ENCODE measurements at places on chromosomes 16 and 17. TPM values are rescaled to one million over a fixed set of nuclear protein-coding genes. Genes with fewer than 3 reads are reported as not detected.

ENPP7 gene
- not detected for total RNA-seq

DNA sequence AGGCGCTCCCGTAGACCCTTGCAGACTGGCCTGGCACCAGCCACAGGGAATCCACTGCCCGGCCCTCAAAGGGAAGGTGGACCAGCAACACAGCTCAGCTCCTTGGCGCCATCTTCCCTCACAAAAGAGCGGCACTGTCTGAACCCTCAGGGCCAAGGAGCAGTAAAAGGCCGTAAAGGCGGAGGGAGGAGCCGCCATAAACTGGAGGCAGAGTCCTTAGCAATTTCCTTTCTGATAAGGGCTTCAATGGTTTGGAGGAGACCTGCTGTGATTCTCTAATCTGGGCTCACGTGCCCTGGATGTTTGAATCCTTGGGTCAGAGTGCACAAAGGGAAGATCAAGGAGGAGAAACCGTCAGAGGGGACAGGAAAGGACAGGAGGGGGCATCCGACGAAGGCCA is 15.5 kb upstream of the AXIN2 start:
- DNase-seq: no peak

PROCA1 gene
- 1.2 TPM for total RNA-seq

- DNase-seq: no peak
Measured at GRCh38 chr17:57329380-57330214, 73.3 kb downstream of the MSI2 start.

DNA sequence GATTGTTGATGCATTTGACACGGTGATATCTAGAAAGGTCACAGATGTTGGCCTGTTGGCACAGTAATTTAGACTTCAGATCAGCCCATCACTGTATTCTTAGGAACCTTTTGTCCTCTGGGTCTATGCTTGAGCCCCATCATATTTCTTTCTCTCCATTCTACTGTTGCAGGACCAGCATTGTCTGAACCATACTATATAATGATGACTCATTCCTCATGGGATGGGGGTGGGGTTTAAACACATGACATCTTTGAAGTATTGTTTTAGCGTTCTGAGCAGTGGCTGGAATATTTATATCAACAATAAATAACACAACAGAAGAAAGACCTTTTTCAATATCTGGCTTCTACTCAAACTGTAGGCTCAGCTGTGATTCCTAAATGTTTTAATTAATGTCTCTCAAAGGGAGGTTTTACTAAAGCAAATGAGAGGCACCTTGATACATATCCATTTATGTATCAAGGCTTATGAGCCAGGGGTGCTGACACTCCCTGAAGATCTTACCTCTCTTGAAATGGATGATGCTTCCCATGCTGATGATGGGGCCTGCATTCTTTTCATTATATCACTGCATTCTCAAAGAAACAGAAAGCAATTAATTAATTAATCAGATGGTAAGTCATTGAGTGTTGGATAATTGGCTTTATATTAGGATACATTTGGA is 379.0 kb upstream of the GOT2 start:
- DNase-seq: no peak

DNA sequence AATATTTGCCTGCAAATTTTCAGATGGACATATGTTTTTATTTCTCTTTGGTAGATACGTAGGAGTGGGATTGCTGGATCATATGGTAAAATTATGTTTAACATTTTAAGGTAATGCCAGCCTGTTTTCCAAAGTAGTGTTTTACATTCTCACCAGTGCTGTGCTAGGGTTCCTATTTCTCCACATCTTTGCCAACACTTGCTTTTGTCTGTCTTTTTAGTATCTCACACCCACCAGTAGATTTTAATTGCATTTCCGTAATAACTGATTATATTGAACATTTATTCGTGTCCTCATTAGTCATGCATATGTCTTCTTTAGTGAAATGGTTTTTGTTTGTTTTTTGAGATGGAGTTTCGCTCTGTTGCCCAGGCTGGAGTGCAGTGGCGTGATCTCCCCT is 58.4 kb downstream of the MRTFB start:
- no peak for DNase-seq

DNA sequence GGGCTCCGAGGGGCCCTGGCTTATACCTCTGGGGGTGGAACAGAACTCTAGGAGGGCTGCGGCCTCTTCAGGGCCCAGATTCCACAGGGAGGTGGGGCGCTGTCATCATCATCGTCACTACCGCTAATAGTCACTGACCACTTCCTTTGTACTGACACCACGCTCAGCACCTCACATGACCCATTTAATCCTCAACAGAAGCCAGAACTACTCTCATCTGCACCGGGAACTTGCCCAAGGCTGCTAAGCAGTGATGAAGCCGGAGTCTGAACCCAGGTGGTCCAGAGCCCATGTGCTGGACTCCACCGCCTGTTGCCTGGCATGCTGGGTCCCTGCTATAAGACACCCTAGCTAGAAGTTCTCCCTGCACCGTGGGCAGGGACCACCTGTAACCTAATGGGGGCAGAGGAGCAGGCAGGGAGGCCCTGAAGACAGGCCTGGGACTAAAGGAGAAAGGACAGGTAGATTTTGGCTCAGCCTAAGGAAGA is 12.0 kb downstream of the UNC13D start:
- no peak for DNase-seq

GRCh38 chr17:9916108-9916507 is 11.0 kb upstream of the RCVRN start:
- DNase-seq: no peak

ITGAX gene
- 15.2 TPM for total RNA-seq

DNA sequence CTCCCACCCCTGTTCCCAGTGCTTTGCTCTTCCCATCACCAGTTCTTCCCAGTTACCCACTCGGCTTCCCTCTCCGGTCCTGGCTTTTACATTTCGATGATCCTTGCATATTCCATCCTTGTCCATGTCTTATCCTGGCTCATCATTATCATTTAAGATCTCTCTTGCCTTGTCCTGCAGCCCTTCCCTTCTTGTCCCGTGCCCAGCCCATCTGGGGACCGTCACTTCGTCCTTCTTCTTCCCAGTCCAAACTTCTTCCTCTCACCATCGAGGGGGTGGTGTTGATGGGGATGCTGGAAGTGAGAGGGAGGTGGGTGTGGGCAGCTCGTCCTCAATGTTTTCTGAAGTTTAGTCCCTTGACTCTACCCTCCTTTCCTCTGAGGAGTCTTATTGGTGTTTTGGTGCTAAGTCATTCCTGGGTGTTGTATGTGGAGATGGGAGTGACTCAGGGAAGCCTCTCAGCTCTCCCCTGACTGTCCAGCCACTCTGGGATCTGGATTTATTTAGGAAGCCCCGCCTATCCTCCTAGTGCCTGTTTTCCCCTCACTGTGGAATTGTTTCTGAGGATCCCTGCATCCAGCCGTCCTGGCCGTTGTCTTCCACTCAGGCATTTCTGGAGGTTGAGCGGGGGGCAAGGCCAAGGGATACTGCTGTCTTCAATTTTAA is 975 bp downstream of the SNX29 start:
- no peak for DNase-seq

- no peak for DNase-seq
Measured at GRCh38 chr16:4411684-4412083, 4.7 kb downstream of the CORO7 start.

IFT20 gene
- total RNA-seq: 28.3 TPM

GRCh38 chr16:66175058-66175457 is 191.4 kb upstream of the CDH5 start:
- no peak for DNase-seq

DNASE1L2 gene
- total RNA-seq: 0.19 TPM

- DNase-seq: peak; percentile 11
Measured at GRCh38 chr16:1713331-1713730, 7.3 kb downstream of the MAPK8IP3 start.

HOXB2 gene
- total RNA-seq: 18.9 TPM

DNA sequence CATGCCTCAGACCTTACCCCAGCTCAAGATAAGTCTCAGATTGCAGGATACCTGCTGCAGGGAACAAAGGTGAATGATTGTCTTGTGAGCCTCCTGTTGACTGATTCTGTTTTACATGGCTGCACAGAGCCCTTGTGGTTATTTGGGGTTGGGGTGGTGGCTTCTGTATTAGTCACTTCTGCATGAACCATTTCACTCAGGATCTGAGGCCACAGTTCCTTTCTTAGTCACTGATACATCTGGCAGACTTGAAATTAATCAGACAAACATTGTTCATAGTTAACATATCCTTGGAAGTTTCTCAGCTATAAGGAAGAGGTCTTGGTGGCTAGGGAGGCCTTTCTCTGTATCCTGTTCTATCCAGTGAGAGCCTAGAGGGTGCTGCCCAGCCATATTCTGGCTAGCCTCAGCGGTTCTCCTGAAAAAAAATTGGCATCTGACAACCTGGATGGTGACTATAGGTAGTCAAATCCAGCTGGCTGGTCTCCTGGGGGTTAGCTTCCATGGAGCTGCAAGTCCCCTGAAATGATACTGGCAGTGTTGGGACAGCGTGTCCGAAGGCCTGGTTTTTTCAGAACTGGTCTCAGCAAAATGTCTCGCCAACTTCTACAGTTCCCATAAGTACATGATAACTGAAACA is 8.4 kb upstream of the PLK1 start:
- DNase-seq: no peak

- no peak for DNase-seq
Measured at GRCh38 chr16:18784917-18785623, 5.1 kb downstream of the RPS15A start.

DNA sequence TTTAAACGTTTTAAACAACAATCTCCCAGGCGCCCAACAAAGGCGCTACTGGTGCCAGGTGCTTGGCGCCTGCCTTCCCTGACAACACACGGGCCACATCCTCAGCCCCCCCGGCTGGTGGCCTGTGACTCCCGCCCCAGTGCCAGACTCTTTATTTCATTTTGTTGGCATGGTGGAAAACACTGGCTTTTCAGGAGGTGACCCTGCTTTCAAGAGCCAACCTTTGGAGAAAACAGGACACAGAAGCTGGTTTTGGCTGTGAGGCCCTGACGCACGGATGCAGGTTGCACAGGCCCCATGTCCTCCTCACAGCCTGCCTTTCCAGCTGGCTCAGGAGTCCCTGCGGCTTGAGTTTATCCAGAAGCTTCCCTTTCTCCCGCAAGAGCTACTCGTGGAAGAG is 100.0 kb downstream of the METRNL start:
- peak; percentile 78 for DNase-seq

DNA sequence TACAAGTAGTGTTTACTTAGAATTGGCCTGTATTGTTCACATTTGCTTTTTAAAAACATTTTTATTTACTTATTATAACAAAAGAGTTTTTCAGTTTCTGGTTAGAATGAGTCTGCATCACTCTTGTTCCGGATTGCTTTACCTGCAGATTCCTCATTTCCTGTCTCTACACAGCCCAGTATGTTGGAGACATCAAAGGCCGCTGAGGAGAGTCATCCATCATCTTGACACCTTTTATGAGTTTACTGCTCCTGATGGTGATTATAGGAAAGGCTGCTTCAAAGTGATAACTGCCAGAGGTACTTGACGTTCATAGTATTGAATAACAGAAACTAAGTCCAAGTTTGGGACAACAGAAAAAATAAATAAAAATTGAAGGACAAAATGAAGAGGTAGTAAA is 490.5 kb upstream of the CA10 start:
- DNase-seq: no peak

DNA sequence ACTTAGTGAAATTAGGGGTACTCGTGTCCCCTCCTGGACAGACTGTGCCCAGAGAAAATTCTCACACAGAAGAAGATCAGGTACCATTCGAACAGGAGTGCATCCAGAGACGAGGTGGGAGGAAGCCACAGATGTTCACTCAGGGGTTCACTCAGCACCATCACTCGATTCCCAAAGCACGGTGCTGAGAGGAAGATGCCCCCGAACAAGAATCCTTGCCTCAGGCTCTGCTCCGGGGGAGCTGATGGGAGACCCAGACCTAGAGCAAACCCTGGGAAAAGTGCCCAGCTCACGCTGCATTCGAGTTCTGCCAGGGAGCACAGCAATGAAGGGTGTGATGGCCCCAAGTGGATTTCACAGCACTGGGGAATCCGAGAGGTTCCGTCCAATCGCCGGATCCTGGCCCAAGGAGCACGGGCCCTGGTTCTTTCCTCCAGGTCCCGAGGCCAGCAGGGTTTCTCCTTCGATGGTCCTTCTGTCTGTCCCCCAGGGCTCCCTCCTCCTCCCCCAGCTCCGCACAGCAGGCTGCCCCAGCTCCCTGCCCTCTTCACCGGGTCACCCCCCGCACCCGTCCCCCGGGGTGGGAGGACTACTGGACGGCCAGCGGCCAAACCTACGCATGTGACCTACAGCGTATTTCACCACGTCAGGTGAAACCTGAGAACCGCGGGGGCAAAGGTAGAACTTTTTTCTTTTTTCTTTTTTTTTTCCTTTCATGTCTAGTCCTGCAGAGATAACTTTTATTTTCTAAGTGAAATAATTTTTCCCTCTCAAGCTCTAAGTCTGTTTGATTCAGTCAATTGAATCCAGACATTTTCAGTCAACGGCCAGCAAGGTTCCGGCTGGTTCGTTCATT is 10.2 kb upstream of the UBE2I start:
- no peak for DNase-seq

RND2 gene
- 2.2 TPM for total RNA-seq

DNA sequence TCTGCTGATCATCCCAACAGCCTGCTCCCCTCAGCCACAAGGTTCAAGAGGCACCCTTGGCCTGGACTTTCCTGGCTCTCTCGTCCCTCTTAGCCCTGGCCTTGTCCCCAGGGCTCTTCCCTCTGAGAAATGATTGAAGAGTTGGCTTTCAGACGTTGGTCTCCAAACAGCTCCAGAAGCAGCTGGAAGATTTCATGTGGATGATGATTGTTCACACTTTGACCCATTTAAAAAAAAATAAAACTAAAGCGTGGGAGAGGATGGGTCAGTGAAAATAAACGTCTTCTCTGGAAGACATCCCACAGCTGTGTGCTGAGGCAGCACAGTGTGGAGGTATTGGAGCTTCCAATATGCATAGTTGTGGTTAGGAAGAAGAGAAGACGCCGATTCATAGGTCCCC is 54.7 kb upstream of the CDH11 start:
- DNase-seq: no peak

- DNase-seq: no peak
Measured at GRCh38 chr16:16019488-16019887, 70.1 kb downstream of the ABCC1 start.

DNA sequence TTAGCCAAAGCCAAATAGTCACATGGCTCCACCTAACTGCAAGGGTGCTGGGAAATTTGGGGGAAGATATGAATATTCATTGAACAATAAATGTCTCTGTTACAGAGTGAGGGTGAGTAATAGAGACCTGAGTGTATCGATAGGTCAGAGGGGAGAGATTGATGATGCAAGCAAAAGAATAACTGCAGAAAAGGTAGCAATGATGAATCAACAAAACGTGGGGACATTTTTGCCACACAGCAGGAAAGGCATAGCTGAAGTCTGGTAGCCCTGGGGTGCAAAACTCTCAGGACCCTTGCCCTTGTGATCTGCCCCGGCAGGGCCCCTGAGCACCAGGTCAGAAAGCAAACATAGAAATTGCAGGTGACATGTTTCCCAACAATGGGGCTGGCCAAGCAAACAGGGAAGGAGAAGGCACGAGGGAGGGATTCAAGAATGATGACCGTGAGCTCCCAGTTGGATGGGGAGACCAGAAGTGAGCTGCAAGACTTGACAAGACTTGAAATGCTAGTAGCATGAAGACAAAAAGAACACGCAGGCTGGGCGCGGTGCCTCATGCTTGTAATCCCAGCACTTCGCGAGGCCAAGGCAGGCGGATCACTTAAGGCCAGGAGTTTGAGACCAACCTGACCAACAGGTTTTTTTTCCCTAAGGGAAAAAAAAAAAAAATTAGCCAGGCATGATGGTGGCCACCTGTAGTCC is 12.7 kb upstream of the HERPUD1 start:
- peak; percentile 25 for DNase-seq
